Upper lobe of left lung (tissue), 6 donors: ENCODE measurements at places on chromosomes 6 and 20.
A peak's percentile ranks its signal among the peaks of the same experiment; 100 is the strongest.

- no peak for DNase-seq
Observed at GRCh38 chr20:8803065-8803464, 265.8 kb upstream of the PLCB4 start.

DNA sequence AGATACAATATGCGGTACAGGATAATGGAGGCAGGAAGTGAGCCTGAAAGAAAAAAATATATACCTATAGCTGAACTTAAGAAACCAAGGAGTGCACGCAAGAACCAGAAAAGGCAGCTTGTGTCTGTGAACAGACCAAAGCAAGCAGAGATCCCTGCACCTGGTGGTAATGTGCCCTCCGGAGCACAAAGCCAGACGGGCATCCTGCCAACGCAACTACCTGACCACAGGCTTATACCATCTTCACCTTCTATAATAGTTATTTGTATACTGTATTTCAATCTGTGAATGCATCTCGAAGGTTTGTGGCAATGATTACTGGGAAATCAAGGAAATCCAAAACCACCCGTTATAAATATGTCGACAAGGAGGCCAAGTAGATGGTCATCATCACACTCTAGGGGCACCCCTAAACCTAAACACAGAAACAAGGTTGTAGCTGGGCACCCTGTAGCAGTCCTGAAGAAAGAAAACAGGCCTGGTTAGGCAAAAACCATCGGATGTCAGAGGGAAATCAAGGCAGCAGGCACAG, 801 bp downstream of the FBXL4 start:
- peak; percentile 47 for DNase-seq

DNA sequence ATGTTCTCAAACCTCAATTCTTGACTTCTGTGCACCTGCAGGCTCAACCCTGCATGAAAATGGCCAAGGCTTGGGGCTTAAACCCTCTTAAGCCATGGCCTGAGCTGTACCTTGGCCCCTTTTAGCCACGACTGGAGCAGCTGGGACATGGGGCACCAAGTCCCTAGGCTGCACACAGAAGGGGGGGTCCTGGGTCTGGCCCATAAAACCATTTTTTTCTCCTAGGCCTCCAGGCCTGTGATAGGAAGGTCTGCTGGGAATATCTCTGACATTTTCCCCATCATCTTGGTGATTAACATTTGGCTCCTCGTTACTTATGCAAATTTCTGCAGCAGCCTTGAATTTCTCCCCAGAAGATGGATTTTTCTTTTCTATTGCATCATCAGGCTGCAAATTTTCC, 119.4 kb upstream of the VGLL2 start:
- no peak for DNase-seq

DNA sequence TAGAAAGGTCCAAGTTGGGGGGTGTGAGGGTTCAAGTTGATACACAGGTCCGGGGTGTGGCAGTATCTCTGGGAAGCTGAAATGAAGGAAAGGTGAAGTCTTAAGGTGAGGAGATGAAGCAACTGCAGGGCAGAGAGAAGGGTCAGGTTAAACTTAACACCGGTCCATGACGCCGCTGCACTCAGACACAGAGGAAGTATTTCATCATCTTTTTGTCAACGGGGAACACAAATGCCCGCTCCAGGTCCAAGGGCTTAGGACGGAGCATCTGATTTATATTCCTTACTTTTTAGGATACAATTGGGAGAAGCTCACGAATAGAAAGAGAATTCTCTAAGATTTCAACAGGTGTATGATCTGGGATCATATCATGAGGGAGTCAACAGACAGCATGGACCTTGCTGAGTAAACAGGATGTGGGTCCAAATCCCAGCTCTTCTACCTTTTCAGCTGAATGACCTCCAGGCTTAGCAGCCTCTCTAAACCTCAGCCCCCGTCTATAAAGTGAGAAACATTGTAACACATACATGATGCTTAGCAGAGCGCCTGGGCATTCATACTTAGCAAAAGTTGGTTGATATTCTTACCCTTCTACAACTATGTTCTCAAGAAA, 197.5 kb downstream of the ATXN1 start:
- DNase-seq: no peak

DNA sequence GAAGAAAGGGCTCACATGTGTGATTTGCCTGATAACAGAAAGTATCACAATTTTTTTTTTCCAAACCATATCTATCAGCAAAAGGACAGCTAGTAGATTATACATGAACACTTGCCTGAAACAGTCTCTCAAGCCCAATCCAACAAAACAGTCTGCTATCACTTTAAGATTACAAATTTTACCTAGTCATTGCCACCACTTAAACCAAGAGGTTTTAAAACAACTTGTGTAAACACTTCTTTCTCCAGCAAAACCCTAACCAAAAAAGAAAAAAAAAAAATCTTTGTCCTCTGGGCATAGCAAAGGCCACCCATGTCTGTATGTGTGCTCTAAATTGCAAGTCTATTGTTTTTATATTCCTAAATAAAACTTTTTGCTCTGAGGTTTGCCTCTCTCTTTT, 1568.4 kb downstream of the GRIK2 start:
- no peak for DNase-seq

- DNase-seq: no peak
Observed at GRCh38 chr6:133435065-133435728, 194.0 kb downstream of the EYA4 start.

DNA sequence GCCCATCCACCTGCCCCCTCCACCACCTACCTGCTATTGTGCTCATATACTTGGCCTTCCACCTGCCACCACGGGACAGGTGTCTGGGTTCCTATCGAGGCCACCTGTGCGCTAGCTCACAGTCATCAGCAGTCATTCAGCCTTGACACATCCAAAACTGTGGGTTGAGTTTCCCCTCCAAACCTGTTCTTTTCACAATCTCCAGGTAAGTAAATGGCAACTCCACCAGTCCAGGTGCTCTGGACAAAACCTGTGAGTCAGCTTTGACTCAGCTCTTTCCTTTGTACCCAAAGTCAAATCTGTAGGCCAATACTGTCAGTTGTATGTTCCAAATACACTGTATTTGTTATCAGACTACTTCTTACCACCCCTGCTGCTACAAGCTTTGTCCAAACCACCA, 52.6 kb downstream of the SPTLC3 start:
- no peak for DNase-seq

DNA sequence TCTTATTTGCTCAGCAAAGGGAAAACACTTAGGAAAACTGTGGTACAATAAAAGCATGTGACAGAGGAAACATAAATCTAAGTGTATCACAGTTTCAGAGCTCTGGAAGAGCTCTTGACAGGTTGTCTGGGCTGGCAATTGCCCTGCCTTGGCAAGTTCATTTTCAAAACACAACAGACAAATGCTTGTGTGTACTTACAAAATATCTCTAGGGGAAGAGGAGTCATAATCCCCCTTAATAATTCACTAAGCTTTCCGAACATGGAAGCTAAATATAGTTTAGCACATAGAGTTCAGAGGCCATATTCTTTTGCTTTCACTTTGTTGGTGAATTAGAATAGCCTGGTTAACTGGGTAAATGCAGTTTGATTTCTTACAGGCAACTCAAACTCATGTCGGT, 211.6 kb upstream of the THEMIS start:
- DNase-seq: no peak

DNA sequence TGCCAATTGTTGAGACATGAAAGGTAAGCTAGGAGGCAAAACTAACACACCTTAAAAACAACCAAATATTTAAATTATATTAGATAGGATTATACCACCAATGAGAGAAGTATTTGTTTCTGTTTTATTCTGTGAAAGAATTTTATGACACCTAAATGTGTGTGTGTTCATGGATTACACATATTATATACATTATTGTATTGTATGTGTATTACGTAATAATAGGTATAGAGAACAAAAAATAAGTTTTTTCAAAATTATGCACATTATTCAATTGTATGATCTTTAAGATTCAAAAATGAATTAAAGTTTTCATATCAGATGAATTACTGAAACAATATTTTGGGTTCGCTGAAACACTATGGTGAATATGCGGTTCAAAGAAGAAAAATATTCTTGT, 84.3 kb upstream of the FABP7 start:
- no peak for DNase-seq

DNA sequence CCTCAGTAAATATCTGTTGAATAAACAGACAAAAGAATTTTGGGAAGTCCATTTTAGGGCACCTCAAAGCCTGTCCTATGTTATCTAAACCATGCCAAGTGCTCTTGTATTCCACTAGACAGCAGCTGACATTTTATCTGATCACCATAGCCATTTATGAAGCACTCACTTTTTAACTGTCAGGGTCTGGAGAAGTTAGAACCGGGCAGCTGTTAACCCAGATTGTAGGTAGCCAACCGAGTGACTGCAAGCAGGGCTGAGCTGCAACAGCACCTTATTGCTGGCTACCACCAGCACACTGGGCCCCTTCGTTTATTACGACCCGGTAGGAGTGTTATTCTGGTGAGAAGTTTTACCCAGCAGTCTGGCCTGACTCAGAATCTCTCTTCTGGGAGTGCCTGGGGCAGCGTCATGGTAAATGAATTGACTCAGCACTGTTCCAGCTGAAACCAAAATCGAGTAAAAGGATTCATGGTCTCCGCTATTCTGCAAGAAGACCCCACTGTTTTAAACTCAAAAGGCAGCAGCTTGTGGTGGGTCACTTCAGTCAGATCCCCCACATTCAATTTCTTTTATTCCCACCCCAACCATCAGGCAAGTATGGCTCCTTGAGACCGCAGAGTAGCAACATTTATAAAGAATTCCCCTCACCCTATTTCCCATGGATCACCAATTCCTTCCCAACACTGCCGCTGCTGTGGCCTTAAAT, 1.7 kb downstream of the UBE2V1 start:
- no peak for DNase-seq

GRCh38 chr6:26309731-26310142, 55.3 kb upstream of the BTN3A2 start:
- DNase-seq: no peak

DNA sequence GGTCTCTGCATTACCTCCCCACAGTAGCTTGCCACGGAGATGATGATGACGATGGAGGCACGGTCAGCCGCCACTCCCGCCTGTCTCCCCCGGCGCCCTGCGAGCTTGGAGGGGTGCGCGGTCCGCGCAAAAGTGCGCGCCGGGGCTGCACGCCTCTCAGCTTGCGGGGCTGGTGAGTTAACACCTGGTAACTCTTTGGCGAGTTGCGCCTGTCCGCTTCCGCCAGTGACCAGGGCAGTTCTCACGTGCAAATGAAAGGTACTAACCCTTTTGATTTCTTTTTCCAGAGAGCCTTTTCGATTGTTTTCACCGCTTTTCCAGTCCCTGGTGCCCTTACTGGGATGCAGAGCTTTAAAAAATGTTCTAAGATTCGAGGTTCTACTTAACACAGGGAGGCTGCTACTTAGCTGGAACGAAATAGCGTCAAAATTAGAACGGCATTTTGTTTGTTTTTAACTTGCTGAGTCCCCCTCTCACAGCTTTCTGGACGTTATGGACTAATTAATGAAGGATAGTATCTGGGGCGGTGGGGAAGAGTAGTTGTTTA, 6.2 kb downstream of the GRIK2 start:
- DNase-seq: no peak

DNA sequence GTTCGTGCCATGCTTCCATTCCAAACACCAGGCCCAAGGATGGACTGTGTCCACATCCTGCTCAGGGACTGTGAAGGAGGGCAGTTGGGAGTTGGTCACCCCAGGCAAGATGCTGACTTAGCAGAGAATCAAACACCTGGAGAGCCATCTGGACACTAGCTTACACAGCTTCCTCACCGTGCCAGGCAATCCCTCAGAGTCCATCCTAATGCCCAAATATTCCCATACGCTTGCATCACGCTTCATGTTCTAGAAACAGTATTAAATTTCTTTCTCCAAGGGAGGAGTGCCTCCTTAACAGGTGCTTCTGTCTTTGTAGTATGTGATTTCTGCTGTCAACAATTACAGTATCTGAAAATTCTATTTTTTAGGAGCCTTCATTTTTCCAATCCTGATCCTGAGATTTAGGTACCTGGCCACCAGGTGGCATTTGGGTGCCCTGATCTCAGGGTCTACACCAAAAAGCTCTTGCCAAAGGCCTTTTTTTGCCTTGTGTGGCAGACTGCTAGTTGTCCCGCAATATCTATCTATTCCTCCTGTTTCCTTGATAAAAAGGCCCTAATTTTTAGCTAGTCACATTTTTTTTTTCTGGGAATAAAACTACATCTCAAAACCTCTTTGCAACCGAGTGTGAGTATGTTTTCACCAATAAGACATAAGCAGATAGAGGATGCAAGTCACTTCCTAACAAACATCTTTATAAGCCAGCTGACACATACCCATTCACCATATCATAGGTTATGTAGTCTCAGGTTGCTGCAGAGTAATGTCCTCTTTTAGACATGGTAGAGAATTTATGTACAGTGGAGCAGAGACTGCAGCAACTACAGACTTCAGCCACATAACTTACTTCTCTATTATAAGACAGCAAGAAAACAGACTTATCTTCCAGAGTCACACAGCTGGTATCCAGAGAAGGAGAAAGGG, 85.0 kb downstream of the PREP start:
- no peak for DNase-seq

DNA sequence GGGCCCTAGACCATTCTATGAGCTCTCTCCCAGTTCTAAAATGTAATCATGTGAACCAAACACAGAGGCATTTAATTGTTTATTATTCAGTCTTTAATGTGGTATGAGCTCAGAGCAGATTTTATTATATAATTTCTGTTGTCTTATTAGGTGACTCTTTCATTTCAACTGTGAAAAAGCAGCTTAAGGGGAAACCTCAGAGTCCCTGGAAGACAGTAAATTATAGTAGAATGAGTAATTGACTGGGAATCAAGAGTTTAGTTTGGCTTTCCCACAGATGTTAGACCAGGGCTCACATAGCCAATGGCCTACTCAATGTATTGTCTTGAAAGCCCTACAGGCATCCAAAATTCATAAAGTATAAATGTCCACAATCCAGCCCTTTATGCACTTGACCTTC, 390.4 kb upstream of the SLC35B3 start:
- DNase-seq: no peak

DNA sequence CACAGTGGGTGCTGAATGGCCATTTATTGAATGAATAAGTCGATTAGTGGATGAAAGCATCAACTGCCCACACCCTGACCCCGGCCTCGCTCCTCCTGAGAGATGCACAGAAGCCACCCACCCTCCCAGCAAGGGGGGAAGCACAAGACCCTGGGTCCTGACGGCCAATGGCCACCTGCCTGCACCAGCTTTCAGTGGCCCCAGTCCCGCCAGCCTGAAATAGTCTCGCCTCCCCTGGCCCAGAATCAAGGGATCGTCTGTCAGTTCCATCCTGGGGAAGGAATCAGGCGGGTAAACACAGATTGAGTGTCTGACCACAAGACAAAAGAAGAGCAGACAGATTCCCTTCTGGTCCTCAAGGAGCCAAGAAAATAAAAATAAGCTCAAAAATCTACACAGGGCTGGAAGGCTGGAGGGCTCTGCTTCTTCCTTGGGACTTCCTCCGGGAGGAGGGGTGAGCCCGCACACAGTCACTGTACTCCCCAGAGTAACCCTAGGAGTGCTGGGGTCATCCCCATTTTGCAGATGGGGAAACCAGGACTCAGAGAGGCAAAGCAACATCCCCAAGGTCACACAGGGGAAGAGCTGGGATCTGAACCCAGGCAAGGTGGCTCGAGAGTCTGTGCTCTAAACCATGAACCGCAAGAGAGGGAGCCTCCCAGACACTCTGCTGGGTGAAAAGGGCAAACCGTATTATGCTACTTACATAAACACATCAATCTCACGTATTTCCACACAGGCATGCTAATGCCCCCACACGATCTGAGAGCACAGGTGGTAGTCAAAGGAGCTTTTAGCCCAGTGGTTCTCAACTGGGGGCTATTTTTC, 7.8 kb downstream of the PREX1 start:
- no peak for DNase-seq
